ENCODE measurements at places on chromosomes 1 and 21.

DNA sequence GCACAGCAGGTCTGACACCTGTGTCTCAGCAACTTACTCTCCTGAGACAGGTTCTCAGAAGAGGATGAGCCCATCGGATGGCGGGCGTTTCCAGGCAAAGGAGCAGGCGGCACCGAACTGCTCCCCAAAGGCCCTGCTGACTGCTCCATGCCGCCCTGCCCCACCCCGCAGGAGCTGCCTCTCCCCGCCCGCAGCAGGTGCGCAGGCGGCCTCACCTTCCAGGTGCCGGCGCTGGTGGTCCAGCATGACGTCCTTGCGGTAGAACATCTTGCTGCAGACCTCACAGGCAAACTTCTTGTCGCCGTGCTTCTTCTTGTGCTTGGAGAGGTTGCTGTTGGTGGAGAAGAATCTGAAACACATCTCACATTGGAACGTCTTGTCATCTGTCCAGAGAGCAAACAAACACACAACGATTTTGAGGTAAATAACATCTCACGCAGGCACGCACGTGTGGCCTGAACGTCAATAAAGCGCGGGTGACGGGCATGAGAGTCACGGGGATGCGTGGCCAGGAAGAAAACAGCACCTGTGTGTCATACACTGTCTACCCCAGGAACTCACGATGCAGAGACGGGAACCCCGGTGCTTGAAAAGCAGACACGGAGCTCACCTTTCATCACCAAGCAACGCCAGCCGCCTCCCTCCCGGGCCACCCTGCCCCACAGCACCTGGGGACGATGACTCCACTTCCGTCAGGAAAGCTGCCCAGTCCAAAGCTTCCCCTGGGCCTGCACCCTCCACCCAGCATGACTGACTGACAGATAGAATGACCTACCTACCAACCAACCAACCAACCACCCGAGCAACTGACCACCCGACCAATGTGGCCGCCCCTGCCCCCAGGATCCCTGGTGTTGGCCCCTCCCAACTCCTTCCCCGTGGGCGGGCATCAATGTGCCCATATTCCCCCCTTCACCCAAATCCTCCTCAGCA lies 50.9 kb downstream of the PRDM15 start:
- DNase-seq: no peak

DNA sequence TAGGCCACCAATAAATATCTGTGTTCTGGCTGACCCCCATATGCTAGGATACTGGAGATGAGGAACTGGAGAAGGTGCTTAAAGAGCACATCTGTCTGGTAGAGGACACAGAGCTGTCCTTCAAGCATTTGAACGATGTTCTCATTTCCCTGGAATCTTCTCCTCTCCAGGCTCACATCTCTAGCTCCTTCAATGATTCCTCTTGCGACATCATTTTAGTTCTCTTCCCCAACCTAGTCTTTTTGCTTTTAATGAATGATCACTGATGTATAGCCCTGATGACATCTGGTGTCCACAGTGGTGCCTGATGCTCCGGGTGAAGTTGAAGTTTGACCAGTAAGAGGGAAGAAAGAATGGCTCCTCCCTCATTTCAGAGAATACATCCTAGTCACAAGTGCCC lies 80.8 kb upstream of the UBE2U start:
- no peak for DNase-seq

- no peak for DNase-seq
Measured at GRCh38 chr1:89525169-89525855, 683 bp downstream of the LRRC8B start.

DNA sequence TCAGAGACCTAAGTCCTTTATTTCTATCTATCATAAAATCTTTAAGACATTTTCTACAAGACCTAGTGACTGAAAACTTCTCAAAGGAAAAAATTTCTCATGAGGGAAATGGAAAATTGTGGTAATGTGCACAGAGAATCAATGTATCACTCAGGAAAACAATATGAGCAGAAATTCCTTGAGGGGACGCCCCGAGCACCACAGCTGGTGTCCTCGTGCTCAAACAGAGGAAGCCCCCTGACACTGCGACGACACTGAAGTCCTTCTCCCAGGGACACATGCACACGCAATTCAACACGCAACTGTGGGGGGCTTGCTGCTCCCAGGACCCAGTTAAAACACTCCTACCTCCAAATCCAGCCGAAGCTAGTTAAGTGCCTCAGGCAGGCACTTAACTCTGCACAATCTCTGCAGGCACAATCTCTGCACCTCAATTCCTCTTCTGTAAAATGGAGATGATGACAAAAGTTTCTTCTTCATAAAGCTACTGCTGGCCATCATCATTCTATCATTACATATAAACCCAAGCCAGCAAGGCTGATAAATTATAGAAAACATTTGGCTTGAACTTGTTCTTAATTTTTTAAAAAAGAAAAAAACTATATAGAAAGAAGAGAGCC lies 16.0 kb downstream of the ZBTB17 start:
- no peak for DNase-seq

GRCh38 chr1:157272264-157272663 lies 134.1 kb upstream of the ETV3 start:
- no peak for DNase-seq
